Fibroblast of lung (primary cell): ENCODE measurements at places on chromosomes 4 and X. TPM values are rescaled to one million over a fixed set of nuclear protein-coding genes. Genes with fewer than 3 reads are reported as not detected.

OPHN1 gene
- total RNA-seq, result 8.3 and 8.5 TPM in 2 replicates

GLRA3 gene
- total RNA-seq, result not detected in 2 replicates

POF1B gene
- not detected in 2 replicates for total RNA-seq

ARMCX5 gene
- 12.8 and 22.8 TPM in 2 replicates for total RNA-seq

ETFDH gene
- 35.7 and 38.6 TPM in 2 replicates for total RNA-seq

APOO gene
- 6.2 and 8.1 TPM in 2 replicates for total RNA-seq

NR0B1 gene
- total RNA-seq, result 1.8 and 4.6 TPM in 2 replicates

PKD2 gene
- total RNA-seq, result 101 and 109 TPM in 2 replicates

ADGRL3 gene
- under 0.01 and 0.26 TPM in 2 replicates for total RNA-seq

FANCB gene
- total RNA-seq, result 6.4 and 7.3 TPM in 2 replicates

MAGEA2B gene
- total RNA-seq, result not detected in 2 replicates

TNIP3 gene
- 0.26 and 0.50 TPM in 2 replicates for total RNA-seq

HS3ST1 gene
- not detected in 2 replicates for total RNA-seq

FAM184B gene
- under 0.01 TPM in 1 of 2 replicates, not detected in the other for total RNA-seq

BRS3 gene
- total RNA-seq, result not detected in 2 replicates

NPY2R gene
- total RNA-seq, result not detected in 2 replicates

MAGEC3 gene
- total RNA-seq, result not detected in 2 replicates

FMR1NB gene
- total RNA-seq, result not detected in 2 replicates

HS6ST2 gene
- 0.17 and 0.26 TPM in 2 replicates for total RNA-seq

CTBP1 gene
- 224 and 249 TPM in 2 replicates for total RNA-seq

PRSS12 gene
- 27.5 and 59.9 TPM in 2 replicates for total RNA-seq

MPP1 gene
- total RNA-seq, result 19.0 and 38.5 TPM in 2 replicates

FAAH2 gene
- total RNA-seq, result under 0.01 and 0.33 TPM in 2 replicates
